ENCODE measurements at places on chromosomes 4 and X.

DNA sequence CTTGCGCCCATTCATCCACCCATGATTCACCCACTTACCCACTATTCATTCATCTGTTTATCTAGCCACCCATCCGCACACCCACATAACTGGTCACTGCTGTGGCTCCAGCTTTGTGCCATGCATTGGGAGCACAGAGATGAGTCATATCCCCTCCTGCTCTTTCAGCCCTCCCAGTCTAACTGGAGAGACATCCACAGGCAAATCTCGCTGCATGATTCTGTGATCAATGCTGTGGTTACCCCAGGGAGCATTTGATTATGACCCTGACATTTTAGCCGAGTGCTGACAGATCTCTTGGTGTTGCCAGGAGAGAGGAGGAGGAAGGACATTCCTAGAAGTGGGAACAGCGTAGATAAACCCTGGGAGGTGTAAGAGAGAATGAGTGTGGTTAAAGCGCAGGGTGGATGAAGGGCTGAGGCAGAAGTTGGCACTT lies 10.4 kb upstream of the PORCN start:
- DNase-seq = no peak

DNA sequence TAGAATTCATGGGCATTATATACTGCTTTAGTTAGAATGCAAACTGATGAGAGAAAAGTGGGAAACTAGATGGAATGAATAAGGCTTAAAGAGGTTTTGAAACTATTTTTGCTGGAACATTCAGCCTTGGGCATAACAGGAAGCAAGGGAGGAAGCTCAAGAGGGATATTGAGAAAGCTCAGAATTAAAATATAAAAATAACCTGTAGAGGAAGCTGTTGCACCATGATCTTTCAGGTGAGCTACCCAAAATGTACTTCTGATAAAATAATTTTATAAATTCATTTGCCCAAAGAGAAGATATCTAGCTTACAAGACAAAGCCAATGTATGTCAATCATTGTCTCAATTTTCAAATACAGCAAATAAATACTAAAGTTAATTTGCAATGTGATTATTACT lies 11.3 kb downstream of the GC start:
- no peak for DNase-seq

GRCh38 chrX:117978402-117978801 lies 138.2 kb downstream of the KLHL13 start:
- DNase-seq = no peak

DNA sequence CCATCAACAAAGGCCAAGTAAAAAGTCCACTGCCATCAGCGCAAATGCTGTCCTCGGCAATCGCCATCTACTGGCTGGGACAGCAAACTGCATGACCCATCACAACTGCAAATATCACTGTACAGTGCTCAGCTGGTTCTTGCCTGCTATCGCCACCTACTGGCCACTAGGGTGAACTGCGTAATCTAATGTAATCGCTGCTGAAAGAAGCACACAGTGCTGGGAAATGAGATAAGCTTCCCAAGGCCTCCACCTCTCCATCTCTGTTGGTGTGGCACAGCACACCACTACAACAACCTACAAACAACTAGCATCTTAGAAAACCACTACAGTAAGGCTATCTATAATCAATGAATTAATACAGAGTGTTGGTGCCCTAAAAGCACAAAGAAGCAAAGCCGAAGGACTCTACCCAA lies 298.3 kb downstream of the TEX13A start:
- DNase-seq = peak; percentile 81

GRCh38 chr4:71520850-71521249 lies 182.0 kb downstream of the SLC4A4 start:
- DNase-seq = no peak

GRCh38 chr4:110033355-110034025 lies 120.8 kb downstream of the EGF start:
- DNase-seq = no peak
